ENCODE measurements at places on chromosomes 4 and X. TPM values are rescaled to one million over a fixed set of nuclear protein-coding genes. Genes with fewer than 3 reads are reported as not detected.

LIMCH1 gene
- 4.7 TPM for total RNA-seq

HSPA4L gene
- 19.8 TPM for total RNA-seq

GCNA gene
- total RNA-seq, result 0.72 TPM

HS3ST1 gene
- total RNA-seq, result 2.3 TPM

SLIT2 gene
- total RNA-seq, result 0.21 TPM

NDST3 gene
- total RNA-seq, result 0.24 TPM

ESX1 gene
- not detected for total RNA-seq

SLITRK4 gene
- 5.3 TPM for total RNA-seq

CENPE gene
- 0.43 TPM for total RNA-seq

ZNF711 gene
- 3.9 TPM for total RNA-seq

MAGEB10 gene
- not detected for total RNA-seq

KLHL4 gene
- total RNA-seq, result 0.21 TPM

CLNK gene
- not detected for total RNA-seq

GLRA3 gene
- total RNA-seq, result under 0.01 TPM

DGAT2L6 gene
- total RNA-seq, result not detected

Measured in tracheal epithelial cell (primary cell).